ENCODE measurements at places on chromosomes 6 and 20.

DNA sequence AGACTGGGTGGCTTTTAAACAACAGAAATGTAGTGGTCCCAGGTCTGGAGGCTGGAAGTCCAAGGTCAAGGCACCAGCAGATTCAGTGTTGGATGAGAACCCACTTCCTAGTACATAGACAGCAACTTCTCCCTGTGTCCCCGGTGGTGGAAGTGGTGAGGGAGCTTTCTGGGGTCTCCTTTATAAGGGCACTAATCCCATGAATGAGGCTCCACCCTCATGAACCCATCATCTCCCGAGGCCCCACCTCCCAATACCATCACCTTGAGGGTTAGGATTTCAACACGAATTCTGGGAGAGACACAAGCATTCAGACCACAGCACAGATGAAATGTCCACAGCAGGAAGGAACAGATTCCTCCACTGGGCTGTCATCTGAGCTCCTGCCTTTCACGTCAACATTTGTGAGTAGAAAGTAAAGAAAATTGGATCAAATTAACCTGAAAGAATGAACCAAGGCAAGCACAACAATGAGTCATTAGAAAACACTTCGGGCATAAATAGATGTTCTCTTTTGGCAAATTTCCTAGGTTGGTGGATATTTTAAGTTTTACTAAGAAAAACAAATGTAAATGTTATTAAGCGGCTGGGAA, 130.7 kb downstream of the RNASET2 start:
- DNase-seq, result no peak

DNA sequence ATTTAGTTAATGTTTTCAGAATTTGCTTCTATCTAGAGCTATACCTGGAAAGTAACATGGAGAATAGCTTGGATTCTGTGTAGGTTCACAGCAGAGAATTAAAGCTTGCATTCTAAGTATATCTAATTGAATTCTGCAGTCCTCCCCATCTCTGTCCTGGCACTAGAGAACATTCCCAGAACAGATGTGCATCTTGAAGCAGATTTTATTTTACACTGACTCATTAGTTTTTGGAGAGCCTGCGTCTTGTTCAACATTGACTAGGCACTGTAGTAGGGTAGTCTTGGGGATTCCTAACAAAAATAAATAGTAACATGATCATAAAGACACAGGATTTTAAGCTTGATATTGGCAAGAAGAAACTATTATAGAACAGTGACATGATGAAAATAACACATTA, 36.2 kb upstream of the BAG2 start:
- DNase-seq, result no peak

- no peak for DNase-seq
Measured at GRCh38 chr20:51340451-51340840, 202.1 kb downstream of the NFATC2 start.

DNA sequence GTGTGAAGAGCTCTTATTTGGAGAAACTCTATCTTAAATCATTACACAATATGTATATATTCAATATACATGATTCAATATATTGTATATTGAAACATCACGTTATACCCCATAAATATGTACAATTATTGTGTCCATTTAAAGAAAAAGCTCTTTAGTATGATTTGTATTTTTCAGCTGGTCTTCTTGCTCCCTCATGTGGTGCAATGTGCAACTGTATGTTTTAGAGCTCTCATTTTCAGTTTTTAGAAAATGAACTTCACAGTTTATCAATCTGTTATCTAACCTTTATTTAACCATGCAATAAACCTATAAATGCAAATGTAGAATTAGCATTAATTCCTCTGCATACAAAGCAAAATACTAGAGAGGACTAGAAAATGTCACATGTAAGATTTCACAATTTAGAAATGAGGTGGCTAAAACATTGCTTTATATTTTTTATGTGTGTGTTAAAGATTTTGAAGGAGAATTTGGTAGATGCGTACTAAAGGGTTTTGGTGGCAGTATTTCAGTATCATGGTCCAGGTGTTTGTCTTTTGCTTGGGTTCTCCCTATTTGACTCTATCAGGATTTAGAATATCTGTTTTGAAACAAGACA, 167.1 kb downstream of the PHF3 start:
- DNase-seq, result no peak

DNA sequence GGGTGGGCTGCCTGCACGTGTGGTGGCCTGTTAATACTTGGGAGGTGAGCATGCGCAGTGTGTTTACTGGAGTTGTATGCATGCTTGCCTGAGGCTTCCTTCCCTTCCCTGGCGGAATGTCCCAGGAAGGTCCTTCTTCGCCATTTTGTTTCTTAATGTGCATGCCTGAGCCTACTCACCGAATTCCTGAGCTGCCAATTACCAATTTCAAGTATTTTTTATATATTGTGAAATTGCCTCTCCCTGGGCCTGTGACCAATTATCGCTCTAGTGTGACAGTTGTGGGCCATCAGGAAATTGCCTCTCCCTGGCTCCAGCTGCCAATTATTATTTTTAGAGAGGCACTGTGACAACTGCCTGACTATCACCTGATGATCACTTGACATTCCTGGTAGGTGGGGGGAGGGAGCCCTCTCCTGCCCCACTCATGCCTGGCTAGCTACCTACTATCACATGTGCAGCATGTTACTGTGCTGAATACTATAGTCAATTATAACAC, 70.0 kb downstream of the FAM50B start:
- DNase-seq, result no peak

Data from B cell (primary cell).